ENCODE measurements at places on chromosomes 3 and 15. TPM values are rescaled to one million over a fixed set of nuclear protein-coding genes. Genes with fewer than 3 reads are reported as not detected.

Gene IQCF5
- total RNA-seq, result not detected

Gene ACOX2
- total RNA-seq, result 33.3 TPM

Gene TTC21A
- total RNA-seq, result 13.4 TPM

DNA sequence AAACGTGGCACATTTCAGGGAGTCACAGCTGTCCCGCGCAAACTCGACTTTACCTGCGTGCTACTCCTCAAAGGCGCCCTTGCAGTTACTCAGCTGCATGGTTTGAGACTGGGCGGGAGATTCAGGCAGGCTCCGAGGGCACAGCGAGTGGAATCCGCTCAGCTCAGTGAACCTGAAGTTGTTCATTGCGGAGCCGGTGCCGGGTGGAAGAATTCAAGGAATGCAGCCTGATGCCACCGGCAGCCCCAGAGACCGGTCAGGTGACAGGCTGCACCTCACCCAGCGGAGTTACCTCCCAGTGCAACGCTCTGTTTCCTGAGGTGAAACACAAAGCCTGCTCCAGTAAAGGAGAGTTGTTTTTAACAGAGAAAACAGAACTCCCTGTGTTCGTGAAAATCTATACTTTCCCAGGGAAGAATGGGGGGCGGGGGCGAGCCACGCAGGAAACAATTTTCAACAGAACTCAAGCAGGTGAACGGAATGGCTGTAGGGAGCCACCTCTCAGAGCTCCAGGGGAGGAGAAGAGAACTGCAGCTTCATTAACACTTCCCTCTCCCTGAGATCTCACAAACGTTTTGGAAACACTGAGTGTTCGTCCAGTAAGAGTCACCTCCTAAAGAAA lies 3.8 kb downstream of the VEPH1 start:
- H3K27ac ChIP-seq, result no peak overlapping the region
- H3K4me3 ChIP-seq, result peak overlapping the region; percentile 40
- H3K36me3 ChIP-seq, result no peaks in the 10 kb centered on the region
- H3K27me3 ChIP-seq, result peaks cover 8% of the 10 kb centered on the region
- peak; percentile 26 for DNase-seq

DNA sequence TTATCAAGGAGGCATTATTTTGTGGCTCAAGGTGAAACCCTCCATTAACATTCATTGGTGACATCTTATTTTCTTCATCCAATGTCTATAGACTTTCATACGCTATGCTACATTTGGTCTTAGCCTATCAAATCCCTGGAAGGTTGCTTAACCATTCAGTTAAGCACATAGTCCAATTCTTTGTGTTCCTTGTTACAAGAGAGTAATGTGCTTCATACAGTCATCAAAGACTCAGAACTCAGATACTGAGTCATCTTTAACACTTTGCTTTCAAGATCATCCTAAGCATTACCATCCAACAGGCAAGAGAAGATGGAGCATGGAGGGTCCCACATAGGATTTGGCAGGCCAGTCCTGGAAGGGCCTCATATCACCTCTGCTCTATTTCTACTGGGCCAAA lies 1202.1 kb downstream of the ROBO1 start:
- no peaks in the 10 kb centered on the region for H3K27me3 ChIP-seq
- H3K36me3 ChIP-seq, result no peaks in the 10 kb centered on the region
- H3K4me1 ChIP-seq, result no peaks in the 10 kb centered on the region
- H3K27ac ChIP-seq, result no peak overlapping the region
- no peak overlapping the region for H3K4me3 ChIP-seq

GRCh38 chr3:103158183-103158582 lies 723.4 kb downstream of the ZPLD1 start:
- no peaks in the 10 kb centered on the region for H3K4me1 ChIP-seq
- H3K36me3 ChIP-seq, result no peaks in the 10 kb centered on the region
- no peak overlapping the region for H3K27ac ChIP-seq
- no peak overlapping the region for H3K4me3 ChIP-seq
- H3K27me3 ChIP-seq, result no peaks in the 10 kb centered on the region
- DNase-seq, result no peak

GRCh38 chr15:72203507-72203837 lies 5.9 kb upstream of the GRAMD2A start:
- H3K36me3 ChIP-seq, result peaks cover 86% of the 10 kb centered on the region
- H3K4me3 ChIP-seq, result no peak overlapping the region
- peak; percentile 87 for DNase-seq
- peaks cover 34% of the 10 kb centered on the region for H3K4me1 ChIP-seq

DNA sequence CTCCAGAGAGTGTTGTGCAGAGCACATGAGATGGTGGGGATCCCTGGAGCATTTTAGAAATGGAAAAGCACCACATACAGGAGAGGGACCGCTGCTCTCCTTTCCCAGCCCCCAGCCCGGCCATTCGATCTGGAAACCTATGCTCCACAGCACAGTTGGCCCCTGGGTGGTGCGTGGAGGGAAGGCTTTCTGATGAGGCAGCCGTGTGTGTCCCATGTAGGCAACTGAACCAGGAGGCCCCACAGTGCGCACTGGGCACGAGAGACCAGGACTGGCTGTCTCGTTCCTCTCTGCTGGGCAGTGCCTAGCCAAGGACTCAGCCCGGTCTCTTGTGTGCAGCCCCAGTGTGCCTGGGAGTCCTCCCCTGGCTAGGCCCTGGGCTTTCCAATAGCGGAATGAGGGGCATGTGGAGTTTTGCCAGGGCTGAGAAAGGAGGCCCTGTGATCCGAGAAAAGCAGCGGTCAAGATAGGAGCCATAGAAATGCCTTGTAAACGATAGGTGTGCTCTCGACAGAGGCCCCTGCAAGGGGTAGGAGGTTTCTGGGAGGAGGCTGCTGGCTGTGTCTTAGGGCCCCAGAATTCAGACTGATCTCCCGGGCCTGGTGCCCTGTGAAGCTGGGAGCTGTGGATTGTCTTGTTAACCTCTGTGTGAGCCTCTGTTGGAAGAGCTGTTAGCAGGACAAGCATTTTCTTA lies 39.0 kb downstream of the CHDH start:
- no peak overlapping the region for H3K27ac ChIP-seq
- peaks cover 71% of the 10 kb centered on the region for H3K36me3 ChIP-seq

DNA sequence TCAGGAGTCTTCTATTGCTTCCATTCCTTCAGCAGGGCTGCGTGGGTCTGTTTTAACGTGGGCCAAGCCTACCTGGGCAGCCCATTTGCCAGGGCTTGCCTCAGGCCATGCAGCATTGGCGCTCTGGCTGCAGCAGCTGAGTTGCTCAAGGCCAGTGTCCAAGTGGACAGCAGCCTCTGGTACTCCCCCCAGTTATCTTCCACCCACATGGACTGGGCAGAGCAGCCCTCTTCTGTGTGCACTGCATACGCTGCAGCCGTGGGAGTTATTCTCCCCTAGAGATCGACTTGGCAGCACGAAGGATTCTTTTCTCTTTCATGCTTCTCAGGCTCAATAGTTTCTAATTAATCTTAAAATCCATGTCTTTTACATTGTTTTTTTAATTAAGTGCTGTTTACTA lies 6.9 kb upstream of the CAPN3 start:
- H3K27ac ChIP-seq, result no peak overlapping the region
- no peak overlapping the region for H3K4me3 ChIP-seq
- DNase-seq, result no peak
- H3K4me1 ChIP-seq, result peaks cover 3% of the 10 kb centered on the region
- H3K36me3 ChIP-seq, result peaks cover 4% of the 10 kb centered on the region

GRCh38 chr3:15755181-15755580 lies 42.6 kb downstream of the ANKRD28 start:
- H3K27me3 ChIP-seq, result no peaks in the 10 kb centered on the region
- H3K27ac ChIP-seq, result no peak overlapping the region
- no peaks in the 10 kb centered on the region for H3K4me1 ChIP-seq

- H3K4me1 ChIP-seq, result no peaks in the 10 kb centered on the region
- no peak overlapping the region for H3K4me3 ChIP-seq
- no peak overlapping the region for H3K27ac ChIP-seq
Measured at GRCh38 chr3:136366289-136366688, 116.1 kb downstream of the PCCB start.

- H3K27me3 ChIP-seq, result no peaks in the 10 kb centered on the region
- no peaks in the 10 kb centered on the region for H3K4me1 ChIP-seq
- H3K27ac ChIP-seq, result no peak overlapping the region
- H3K4me3 ChIP-seq, result no peak overlapping the region
Measured at GRCh38 chr3:141530415-141530768, 43.6 kb downstream of the RASA2 start.

Data from spinal cord (tissue), 10 donors.